Karpas-422 (cell line): ENCODE measurements at places on chromosomes 2 and 18. TPM values are rescaled to one million over a fixed set of nuclear protein-coding genes. Genes with fewer than 3 reads are reported as not detected.

SULT1C4 gene
- total RNA-seq = not detected in 2 replicates

DIS3L2 gene
- total RNA-seq = 15.8 and 19.0 TPM in 2 replicates

DQX1 gene
- total RNA-seq = 1.4 and 22.6 TPM in 2 replicates

CNGA3 gene
- total RNA-seq = 0.07 TPM in 1 of 2 replicates, not detected in the other

FAM168B gene
- 43.2 and 62.7 TPM in 2 replicates for total RNA-seq

XDH gene
- total RNA-seq = not detected in 2 replicates

UPP2 gene
- not detected in 2 replicates for total RNA-seq

DLX1 gene
- total RNA-seq = 1.0 and 1.2 TPM in 2 replicates

NEB gene
- total RNA-seq = 0.83 and 1.4 TPM in 2 replicates

SIGLEC15 gene
- total RNA-seq = 1.6 and 2.5 TPM in 2 replicates

CCDC150 gene
- 12.5 and 31.0 TPM in 2 replicates for total RNA-seq

FIGLA gene
- total RNA-seq = not detected in 2 replicates

IGFBP2 gene
- not detected in 2 replicates for total RNA-seq

ANKRD53 gene
- 0.14 TPM in 1 of 2 replicates, not detected in the other for total RNA-seq
